ENCODE measurements at places on chromosomes 16 and 17.
A peak's percentile ranks its signal among the peaks of the same experiment; 100 is the strongest.

DNA sequence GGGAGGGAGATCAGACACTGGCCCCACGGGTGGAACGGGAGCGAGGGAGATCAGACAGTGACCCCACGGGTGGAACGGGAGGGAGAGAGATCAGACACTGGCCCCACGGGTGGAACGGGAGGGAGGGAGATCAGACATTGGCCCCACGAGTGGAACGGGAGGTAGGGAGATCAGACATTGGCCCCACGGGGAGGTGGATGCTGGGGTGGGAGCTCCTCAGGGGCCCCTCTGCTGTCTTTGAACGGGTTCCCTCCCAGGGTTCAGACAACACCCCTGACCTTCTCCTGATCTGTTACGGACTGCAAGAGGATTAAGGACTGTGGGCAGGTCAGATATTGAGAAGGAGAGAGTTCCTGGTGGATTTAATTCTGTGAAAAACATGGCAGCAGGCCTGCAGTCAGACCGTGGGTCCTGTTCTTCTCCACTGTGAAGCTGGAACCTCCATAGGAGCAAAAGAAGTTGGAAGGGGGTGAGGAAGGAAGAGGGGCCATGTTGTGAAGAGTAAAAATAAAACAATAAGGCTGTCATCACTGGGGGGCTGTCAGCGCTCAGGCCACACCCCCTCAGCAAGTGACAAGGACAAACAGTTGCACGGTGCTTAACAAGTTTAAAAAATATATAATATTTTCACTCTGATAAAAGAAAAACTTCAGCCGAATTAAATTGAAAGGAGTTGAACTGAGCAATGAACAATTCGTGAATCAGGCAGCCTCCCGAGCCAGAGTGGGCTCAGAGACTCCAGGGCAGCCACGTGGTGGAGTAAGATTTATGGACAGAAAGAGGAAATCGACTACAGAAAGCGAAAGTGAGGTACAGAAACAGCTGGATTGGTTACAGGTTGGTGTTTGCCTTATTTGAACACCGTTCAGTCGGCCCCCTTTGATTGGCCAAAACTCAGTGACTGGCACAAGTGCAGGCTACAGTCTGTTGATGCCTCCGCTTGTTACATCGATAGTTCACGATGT is 348.7 kb upstream of the TNRC6C start:
- peak; percentile 85 for DNase-seq

- peak; percentile 51 for DNase-seq
These were observed 35.4 kb upstream of the LITAF start for GRCh38 chr16:11621920-11622651.

DNA sequence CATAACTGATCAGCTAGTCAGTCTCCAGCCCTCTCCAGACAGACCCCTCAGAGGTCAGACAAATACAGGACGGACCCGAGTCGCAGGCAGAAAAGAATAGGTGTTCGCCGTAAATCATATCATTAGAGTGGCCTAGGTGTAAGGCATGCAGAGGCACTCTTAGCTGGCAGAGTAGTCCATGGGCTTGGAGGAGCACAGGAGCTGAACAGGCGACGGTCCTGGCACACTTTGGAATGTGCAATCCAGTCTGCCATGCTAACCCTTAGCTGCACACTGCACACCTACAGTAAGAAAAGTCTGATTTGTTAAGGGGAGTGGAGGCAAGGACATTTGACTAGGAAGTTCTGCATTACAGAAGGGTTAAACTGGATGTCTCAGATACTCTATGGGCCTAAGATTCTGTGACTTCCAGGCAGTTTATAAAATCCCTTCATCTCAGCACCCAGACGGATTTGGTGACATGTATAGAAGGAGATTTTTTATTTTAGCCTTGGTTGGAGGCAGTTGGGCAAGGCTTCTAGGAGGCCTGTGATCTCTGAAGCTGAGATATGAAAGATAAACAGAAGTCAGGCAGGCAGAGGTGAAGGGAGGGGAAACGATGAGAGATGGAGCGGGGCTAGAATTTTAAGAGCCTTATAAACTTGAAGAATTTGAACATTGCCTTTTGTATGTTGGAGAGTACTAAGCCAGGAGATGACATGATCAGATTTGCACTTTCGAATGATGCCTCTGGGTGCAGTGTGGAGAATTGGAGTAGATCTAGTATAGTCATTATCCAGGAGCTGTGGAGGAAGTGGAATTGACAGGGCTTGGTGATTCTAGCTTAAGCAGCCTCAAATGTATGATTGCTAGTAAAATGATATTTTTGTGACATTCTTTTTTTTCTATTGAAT is 34.6 kb upstream of the SLC5A11 start:
- no peak for DNase-seq

DNA sequence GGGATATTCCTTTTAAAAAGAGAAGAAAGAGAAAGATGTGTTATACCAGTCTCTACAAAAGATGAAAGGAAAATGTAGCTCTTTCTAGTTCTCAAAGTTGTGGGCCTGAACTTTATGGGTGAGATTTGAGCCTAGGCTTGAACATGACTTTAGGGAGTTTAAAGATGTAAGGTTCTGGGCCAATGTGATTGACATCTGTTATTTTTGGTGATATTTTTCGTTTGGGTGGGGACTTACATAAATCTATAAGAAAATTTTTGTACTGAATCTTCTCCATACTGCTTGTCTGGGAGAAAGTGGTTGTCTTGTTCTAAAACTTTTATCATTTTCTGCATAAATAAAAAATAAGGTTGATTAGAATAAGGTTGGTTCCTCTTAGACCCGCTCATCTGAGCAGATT is 4.8 kb downstream of the PRKCA start:
- no peak for DNase-seq

DNA sequence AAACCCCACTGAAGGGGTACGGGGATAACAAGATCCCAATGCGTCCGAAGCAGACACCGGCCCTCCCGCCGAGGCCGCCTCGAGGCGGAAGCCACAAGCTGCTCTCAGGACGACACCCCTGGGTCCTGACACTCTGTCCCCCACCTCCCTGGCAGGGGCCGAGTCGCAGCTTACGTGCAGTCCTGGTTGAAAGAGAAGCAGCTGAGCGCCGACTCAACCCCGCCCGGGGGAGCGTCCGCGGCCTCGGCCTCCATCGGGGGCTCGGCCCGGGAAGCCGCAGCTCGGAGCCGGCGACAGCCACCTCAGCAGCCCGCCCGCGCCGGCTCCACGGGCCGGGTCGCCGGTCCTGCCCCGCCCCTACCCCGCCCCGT is at the start of gene WIPI1:
TSS of gene WIPI1 (minus strand) at position 329 of the 371 bp plus-strand sequence. CDS start at position 254, 75 bp downstream.
- no peak for DNase-seq

DNA sequence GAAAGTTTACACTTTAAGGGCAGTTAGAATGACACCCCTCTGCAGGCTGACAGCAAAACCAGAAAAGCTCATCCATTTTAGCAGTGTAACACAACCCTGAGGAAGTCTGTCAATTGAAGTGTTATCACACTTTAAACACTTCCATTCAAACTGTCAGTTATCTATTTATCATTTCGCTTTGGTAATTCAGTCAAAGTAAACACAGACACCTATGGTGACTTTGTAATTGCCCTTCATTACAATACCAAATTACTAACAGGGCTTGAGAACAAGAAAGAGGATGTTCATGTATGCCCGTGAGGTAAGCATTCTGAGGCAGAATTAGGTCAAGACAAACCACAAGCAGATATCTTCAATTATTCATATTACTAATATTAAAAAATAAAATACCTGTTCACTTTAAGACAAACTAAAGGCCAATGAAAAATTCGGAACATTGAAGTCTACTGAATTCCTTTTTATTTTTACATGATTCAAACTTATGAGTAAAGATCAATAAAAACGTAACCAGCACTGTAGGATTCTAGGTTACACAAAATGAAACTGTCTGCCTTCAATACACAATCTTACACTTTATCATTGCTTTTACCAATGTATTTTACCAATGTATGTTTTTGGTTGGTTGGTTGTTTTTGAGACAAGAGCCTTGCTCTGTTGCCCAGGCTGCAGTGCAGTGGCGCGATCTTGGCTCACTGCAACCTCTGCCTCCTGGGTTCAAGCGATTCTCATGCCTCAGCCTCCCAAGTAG is 57.1 kb downstream of the BRIP1 start:
- DNase-seq: no peak

DNA sequence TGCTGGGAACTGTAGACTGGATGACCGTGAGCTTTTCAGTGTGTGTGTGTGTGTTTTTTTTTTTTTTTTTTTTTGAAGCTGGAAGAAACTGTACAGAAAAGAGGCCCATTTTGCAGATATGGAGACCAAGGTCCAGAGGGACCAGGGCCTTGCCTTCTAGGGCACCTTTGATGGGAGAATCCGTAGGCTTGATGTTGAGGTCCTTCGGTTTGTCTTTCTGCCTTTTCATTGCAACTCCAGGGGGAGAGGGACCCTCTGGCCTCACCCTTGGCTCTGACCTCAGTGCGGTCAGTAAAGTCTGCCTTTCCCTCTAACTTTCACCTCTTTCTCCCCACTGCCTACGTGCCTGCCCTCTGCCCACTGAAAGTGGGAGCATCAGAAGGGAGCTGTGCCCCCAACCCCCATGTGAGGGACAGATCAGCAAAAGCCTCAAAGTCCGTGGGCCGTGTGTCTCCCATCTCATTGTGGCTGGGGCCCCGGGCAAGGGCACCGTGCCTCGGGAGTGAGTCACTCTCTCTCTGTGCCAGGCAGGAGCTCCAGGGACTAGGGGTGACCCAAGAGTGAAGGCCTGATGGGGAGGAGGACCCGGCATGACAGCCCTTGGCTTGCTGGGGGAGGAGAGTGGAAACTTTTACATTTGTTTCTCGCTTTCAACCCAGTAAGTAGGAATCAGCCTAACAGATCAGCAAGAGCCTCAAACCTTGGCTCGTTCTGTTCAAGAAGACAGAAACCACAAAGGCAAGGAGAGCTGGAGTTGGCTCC is 123.6 kb downstream of the CMIP start:
- peak; percentile 37 for DNase-seq

DNA sequence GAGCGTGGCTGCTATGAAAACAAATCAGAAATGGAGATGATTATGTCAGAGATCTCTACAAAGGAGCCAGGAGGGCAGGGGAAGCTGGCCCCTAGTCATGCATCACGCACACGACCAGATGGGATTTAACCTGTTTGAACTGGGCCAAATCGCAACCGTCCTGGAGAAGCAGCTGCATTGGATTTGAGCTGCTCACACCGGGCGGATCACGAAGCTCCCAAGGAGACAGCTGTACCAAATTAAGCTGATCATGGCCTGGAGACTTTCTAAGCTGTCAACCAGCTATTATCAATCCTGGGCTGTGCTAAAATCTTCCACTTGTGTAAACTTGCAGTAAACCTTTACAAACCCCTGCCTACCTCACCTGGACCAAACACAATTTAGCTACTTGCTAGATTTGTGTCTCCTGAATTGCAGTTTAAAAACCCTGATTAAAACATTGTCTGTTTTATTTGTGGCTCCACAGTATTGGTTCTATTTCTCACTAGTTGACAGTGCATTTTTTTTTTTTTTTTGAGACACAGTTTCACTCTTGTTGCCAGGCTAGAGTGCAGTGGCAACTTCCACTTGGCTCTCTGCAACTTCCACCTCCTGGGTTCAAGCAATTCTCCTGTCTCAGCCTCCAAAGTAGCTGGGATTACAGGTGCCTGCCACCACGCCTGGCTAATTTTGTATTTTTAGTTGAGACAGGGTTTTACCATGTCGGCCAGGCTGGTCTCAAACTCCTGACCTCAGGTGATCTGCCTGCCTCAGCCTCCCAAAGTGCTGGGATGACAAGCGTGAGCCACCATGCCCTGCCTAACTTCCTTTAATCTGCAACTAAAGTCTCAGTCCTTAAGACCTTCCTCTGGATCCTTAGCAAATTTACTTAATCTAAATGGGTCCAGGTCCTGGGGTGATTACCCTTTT is 98.3 kb upstream of the GRIN2A start:
- no peak for DNase-seq

DNA sequence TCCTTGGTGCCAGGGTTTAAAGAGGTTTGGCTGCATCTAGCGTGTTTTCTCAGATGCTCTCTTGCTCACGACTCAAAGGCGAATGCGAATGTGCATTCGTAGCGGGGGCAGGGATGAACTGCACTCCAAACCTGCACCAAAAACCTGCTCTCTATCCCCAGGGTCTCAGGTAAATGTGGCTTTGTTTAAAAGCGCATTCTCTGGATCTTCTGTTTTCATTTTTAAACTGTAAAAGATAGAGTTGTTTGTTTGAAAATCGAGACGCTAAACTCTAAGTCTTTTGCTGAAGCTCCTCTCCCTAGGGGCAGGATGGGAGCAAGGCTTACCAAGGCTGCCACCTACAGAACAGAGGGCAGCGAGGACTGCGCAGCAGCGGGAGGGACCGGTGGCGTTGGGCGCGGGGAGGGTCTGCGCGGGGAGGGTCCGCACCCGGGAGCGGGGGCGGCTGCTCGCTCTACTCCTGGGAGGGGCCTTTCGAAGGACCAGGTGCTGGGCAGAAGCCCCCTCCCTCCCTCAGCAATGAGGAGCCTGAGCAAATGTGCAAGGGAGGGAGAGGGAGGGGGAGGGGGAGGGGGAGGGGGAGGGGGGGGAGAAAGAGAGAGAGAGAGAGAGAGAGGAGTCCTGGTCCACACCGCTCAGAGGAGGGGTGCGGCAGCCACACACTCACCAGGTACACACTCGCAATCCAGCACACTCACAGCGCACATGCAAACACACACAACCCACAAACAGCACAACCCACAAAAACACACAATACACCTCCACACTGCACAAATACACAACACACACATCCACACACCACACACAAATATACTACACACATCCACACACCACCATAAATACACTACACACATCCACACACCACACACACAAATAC is 142.8 kb downstream of the GRIN2A start:
- DNase-seq: no peak

GRCh38 chr16:82070656-82071369 is 35.8 kb downstream of the HSD17B2 start:
- no peak for DNase-seq

- DNase-seq: no peak
These were observed 32.8 kb downstream of the FBXO31 start for GRCh38 chr16:87350681-87351319.

- no peak for DNase-seq
These were observed 8.2 kb upstream of the PHF12 start for GRCh38 chr17:28959471-28959871.

- peak; percentile 45 for DNase-seq
These were observed 23.0 kb downstream of the SLC35G3 start for GRCh38 chr17:35170968-35171771.

DNA sequence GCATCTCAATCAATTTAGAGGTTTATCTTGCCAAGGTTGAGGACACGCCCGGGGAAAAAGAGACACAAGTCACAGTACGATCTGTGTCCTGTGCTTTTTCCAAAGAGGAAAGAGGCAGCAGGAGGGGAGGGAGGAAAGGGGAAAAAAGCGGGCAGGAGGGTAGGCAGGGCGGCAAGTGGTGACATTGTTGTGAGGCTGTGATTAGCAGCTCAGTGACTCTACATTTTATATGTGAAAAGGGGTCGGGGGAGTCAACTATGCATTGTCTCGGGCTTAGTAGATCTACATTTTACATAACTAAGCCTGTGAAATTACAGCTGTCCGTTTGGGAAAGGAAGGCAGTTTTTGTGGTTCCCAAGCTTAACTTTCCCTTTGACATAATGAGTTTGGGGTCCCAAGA is 22.2 kb upstream of the RIPOR1 start:
- DNase-seq: no peak

DNA sequence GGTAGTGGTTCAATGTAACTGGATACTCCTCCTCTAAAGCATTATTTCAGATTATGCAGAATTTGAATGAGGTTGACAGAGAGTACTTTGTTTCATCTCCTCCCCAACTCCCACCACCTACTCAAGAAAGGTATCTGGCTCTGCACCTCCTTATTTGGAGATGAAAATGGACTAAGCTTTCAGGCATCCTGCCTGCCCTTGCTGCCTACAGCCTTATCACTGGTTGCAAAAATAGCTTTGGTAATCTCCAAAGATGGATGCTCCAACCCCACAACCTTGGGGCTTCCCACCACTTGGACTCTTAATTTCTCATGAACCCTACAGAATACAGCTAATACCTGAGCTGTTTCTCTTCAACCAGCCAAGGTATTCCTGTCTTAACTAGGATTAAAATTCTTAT is 45.3 kb upstream of the CORO6 start:
- no peak for DNase-seq
